ENCODE measurements at places on chromosomes 2 and 18.

- DNase-seq, result no peak
Measured at GRCh38 chr2:241030333-241030680, 31.9 kb downstream of the SNED1 start.

DNA sequence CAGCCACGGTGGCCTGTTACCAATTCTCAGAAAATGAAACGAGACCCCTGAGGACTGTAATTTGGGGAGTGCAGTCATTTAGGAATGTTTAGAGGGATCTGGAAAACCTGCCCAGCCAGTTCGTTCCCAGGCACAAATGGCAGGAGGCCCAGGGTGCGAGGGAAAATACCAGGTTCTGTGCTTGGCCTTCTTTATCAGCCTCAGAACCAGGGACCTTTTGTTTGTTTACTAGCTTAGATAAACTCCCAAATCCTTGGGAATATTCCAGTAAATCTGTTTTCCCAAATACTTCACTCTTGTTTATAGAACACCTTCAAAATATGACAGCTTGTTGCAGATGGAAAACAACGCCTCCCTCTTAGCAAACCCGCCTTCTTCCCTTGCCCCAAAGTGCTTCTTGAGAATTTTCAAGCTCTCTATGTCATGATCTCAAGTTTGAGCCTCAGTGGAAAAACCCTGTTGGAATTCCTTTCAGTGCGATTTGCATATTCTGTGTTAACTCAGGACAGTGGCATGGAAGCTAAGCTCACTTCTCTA is 400.3 kb upstream of the SMIM21 start:
- DNase-seq, result no peak

DNA sequence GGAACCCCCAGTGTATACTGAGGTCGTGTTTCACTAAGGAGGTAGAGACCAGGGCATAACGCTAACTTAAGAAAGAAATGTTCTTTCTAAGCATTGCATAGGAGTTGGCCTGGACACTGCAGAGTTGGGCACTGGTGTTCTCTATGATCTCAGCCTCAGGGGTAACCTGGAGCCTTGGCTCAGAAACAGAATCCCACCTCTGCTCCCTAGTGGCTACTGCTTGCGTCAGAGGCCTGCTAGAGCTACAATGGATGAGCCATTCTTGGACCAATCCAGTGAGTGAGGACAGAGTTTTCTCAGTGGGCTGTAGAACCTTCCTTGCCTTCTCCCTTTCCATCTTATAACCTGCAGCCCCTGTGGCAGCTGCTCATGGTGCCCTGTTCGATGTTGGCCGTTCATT is 324.4 kb upstream of the CELF4 start:
- no peak for DNase-seq

DNA sequence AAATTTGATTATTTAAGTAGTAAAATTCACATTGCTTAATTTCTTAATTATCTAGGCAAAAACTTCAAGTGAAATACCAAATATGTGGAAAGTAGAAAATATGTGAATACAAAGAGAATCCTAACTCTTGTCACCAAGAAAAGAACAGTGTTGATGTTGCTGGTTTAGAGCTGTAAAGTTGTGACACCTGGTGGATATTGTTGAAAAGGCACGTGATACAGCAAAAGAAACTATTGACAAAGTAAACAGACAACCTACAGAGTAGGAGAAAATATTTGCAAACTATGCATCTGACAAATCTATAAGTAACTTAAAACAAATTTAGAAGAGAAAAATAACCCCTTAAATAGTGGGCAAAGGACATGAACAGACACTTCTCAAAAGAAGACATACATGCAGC is 25.6 kb upstream of the ZC3H15 start:
- no peak for DNase-seq

GRCh38 chr2:76027761-76028160 is 317.0 kb upstream of the GCFC2 start:
- DNase-seq, result no peak

GRCh38 chr18:22694954-22695353 is 238.2 kb upstream of the RBBP8 start:
- no peak for DNase-seq

- DNase-seq, result no peak
Measured at GRCh38 chr2:227906991-227907390, 35.6 kb downstream of the DAW1 start.

DNA sequence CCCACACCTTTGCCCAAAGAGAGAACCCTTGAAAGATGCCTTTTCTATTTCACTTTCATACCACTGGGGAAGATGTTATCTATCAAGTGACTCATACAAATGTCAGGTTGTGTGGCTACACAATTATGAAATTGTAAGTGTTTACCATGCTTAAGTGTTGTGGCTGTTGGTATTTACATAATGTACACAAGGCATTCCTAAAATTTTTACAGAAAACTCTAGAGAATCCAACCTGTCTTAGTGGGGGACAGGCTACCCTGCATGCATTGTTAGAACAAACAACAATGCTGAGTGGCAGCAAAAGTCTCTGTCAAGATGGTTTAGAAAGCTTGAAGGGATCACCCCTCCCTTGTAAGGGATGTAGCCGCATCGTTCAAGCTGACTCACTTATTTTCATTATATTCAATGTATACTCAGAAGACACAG is 5.5 kb upstream of the MGAT4A start:
- DNase-seq, result no peak
